ENCODE measurements at places on chromosomes 16 and 17.
A peak's percentile ranks its signal among the peaks of the same experiment; 100 is the strongest.

DNA sequence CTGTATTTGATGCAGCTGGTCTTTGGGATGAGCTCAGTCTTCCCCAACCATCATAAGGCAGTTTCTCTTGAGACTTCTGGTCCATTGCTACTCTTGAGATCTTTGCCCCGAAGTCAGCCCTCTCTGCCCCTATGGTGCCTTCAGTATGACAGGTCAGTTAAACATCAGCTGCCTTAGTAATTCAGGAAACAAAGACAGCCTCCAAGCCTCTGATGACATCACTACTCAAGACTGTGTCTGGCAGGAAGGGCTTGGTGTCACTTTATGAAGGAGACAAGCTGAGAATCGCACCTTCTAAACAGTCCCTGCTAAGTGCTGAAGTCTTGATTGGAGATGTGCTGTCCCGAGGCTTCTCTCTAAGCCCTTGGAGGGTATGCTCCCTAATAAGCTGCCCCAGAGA is 104.9 kb upstream of the TBX2 start:
- no peak for DNase-seq

- no peak for DNase-seq
Observed at GRCh38 chr17:44961921-44962350, 6.2 kb downstream of the C1QL1 start.

- no peak for DNase-seq
Observed at GRCh38 chr17:32876417-32877163, at the start of gene MYO1D. MYO1D (minus strand) TSS chr17:32877124; CDS start chr17:32876872, 252 bp downstream.

GRCh38 chr17:50596191-50597037 is 35.9 kb downstream of the CACNA1G start:
- peak; percentile 14 for DNase-seq

DNA sequence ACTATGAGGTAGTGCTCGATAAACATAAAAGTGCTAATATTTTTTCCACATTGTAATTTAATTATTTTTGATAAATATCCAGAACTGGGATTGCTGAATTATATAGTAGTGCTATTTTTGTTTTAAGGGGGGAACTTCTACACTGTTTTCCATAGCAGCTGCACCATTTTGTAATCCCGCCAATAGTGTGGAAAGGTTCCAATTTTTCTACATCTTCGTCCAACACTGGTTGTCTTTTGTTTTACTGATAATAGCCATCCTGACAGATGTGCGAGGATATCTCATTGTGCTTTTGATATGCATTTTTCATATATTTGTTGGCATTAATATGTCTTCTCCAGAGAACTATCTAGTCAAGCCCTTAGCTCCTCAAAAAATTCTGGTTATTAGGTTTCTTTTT is 259.6 kb upstream of the KCNJ16 start:
- DNase-seq = no peak
